ENCODE measurements at places on chromosomes 12 and 14.

DNA sequence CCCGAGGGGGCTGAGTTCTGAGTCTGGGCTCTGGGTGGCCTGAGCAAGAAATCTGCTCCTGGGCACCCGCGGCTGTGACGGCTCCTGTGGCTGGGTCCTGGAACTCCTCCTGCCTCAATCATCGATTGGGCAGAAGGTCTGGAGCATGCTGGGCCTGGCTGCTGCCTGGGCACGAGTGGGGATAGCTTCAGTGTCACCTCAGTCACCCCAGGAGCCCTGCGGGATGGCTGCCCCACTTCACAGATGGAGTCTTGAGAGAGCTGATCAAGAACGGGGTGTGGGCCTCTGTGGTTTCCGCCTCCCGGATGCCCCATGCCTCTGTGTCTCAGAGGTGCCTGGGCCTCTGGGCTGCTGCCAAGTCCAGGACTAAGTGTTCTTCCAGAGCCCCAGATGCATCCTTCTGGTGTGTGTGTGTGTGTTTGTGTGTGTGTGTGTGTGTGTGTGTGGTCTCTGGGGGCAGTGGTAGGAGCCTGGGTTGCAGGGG is 185.6 kb upstream of the C14orf180 start:
- DNase-seq = no peak

- DNase-seq = no peak
These were observed 1.4 kb downstream of the C12orf56 start for GRCh38 chr12:64389154-64389553.

GRCh38 chr12:19387161-19387560 is 52.1 kb upstream of the AEBP2 start:
- DNase-seq = no peak

- no peak for DNase-seq
These were observed 49.0 kb upstream of the PTGR2 start for GRCh38 chr14:73802431-73803188.

DNA sequence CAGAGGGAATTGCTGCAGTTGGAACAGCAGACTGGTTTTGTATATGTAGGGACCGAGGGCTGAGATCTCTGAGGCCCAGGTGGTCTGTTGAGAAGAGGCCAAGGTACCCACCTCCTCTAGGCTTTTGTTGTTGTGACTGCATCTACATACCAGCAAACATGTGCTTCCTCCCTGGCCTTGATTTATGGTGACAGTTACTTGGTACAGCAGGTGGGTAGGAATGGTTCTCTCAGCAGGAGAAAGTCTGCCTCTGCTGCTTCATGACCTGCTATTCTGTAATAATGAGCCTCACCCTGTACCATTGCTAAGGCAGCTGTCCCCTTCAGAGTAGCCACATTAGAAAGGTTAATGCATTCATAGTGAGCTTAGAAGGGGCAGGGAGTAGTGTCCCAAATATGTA is 196.7 kb upstream of the PELI2 start:
- DNase-seq = no peak

DNA sequence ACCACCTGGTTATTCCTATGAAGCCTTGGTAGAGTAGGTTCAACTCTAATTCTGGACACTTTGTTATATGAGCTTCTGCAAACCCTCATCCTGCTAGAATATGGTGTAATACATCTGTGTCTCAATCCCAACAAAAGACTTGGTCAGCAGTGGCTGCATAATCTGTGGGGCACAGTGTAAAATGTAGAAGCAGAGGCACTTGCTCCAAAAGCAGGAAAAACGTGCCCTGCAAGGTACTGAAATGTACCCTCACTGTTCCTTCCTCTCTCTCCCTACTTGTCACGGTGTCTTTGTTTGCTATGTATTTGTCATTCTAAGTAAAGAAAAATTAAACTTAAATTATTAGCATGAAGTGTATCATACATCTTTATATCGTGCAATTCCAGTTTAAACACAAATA is 267.9 kb downstream of the BCL11B start:
- no peak for DNase-seq

DNA sequence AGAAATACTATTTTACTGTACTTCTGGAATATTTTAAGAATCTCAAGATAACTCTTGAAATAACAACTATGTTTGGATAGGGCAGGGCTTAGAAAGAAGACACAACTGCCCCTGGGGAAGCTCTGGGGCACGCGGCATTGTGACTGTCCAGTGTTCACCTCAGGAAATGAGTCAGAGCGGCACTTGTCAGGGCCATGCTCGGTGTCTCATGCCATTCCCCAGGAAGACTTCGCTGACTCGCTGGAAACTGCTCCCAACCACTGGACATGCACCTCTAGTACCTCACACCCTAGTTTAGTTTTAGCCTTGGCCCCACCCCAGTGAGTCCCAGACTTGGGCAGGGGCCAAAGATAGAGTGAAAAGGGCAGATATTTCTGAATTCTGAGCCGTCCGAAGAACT is 192.0 kb downstream of the TTC7B start:
- DNase-seq = no peak

DNA sequence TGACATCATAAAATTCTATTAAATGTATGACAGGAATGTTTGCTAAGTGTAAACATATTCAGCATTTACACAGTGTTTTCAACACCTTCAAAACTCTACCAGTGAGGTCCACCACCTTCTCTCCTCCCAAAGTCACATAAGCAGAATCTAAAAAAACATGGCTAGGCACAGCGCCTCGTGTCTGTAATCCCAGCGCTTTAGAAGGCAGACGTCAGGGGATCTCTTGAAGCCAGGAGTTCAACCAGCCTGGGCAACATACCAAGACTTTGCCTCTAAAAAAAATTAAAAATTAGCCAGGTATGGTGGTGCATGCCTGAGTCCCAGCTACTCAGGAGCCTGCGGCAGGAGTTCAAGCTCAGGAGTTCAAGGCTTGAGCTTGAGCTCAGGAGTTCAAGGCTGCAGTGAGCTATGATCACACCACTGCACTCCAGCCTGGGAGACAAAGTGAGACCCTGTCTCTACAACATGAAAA is 30.0 kb downstream of the NUMB start:
- no peak for DNase-seq

GRCh38 chr12:108816652-108817335 is 40.6 kb downstream of the SSH1 start:
- no peak for DNase-seq

DNA sequence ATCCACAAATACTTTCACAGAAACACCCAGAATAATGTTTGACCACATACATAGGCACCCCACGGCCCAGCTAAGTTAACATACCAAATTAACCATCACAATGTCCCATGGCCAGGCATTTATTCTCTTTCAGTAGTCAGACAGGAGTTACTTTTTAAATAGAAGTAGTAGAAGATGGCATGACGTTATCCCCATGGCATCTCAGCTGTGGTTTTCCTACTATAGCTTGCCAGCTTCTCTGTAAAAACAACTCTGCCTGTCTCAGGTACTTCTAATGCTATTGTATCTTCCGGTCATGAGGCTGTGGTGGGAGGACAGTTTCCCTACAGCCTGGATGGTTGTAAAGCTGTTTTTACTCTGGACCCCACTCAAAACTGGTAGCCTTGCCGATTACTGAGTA is 19.3 kb downstream of the CTSG start:
- no peak for DNase-seq

GRCh38 chr12:124445121-124445718 is 122.2 kb downstream of the NCOR2 start:
- no peak for DNase-seq

DNA sequence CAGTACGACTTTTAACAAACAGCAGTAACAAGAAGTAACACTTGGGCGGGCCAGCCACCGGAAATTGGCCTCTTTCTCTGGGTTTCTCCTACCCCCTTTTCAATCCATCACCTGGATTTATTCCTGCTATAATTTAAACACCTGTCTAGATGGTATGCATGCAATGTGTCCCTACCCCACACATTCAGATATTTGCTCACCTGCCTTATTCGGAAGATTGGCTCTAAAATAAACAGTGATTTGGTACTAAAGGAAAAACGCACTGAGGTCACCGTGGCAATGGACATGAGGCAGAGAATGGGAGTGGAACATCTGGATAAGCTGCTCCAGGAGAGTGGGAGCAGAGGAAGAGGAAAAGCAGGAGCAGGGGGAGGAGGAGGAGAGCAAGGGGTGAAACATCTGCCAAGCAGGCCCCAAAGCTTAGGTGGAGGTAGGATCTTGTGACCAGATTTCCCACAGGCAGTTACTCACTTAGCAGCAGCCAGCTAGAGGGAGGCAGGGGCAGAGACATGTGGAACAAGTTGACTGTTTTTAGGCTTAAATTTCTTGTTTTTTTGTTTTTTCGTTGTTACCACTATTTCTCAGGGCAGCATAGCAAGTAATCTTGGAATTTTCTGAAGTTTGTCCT is 150.9 kb downstream of the TTLL5 start:
- DNase-seq = no peak

GRCh38 chr12:42725809-42726208 is 136.3 kb upstream of the PRICKLE1 start:
- no peak for DNase-seq

- DNase-seq = no peak
These were observed 23.6 kb downstream of the NR1H4 start for GRCh38 chr12:100497105-100497795.

DNA sequence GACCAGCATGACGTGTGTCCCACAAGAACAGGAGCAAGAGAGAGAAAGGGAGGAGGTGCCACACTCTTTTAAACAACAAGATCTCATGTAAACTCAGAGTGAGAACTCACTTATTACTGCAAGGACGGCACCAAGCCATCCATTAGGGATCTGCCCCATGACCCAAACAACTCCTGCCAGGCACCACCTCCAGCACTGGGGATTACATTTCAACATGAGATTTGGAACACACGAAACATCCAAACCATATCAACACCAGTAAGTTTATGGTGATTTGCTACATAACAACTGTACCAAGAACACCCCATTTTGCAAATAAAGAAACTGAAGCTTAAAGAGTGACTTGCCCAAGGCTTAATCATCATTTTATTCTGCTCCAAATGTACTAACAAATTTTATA is 23.7 kb upstream of the OR6J1 start:
- DNase-seq = no peak

DNA sequence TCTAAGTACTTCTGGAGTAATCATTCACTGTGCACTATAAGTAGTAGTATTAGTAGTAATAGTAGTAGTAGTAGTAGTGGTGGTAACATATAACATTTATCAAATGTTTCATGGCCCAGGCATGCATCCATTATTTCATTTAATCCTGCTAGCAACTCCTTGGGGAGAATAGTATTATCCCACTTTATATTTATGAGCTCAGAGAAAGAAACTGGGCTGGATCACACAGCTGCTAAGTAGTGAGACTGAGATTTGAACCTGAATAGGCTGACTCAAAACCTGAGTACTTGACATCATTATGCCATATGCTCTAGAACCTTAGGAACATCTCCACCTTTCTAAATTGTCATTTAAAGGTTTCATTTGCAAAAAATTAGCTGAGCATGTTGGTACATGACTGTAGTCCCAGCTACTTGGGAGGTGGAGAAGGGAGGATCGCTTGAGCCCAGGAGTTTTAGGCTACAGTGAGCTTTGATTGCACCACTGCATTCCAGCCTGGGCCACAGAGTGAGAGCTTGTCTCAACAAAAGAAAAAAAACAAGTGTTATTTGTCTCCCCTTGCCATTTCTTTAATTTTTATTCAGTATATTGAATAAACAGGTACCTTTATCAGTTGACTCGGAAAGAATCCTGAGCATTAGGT is 11.4 kb upstream of the NID2 start:
- DNase-seq = no peak

DNA sequence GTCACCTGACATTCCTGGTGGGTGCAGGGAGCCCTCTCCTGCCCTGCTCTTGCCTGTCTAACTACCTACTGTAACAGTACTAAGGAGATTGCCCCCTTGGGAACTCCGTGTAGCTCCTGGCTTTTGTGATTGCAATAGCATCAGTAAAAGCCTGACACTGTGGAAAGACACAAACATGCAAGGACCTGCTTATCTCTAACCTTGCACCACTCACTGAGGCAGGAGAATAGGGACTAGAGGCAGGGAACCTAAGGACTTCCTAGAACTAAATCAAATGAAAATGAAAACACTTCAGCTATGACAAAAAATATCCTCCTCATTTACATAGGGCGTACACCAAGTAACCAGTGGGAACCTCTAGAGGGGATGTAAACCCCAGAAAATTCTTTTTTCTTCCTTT is 28.5 kb downstream of the TUBA1A start:
- DNase-seq = no peak

DNA sequence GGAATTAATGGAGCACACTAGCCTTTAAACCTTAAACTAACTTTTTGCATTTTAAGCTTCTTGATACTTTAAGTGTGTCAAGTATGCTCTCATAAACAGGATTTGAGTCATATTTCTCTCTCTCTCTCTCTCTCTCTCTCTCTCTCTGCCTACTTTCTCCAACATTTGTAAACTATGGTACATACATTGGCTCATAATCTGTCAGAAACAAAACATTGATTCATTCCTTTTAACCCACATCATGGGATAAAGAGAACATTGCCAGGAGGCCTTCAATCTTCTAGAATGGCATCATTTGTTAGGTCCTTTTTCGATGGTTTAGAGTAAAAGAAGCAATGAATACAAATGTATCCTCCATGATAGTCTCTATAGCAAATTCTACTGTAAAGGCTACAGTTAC is 81.6 kb upstream of the RERGL start:
- DNase-seq = no peak

DNA sequence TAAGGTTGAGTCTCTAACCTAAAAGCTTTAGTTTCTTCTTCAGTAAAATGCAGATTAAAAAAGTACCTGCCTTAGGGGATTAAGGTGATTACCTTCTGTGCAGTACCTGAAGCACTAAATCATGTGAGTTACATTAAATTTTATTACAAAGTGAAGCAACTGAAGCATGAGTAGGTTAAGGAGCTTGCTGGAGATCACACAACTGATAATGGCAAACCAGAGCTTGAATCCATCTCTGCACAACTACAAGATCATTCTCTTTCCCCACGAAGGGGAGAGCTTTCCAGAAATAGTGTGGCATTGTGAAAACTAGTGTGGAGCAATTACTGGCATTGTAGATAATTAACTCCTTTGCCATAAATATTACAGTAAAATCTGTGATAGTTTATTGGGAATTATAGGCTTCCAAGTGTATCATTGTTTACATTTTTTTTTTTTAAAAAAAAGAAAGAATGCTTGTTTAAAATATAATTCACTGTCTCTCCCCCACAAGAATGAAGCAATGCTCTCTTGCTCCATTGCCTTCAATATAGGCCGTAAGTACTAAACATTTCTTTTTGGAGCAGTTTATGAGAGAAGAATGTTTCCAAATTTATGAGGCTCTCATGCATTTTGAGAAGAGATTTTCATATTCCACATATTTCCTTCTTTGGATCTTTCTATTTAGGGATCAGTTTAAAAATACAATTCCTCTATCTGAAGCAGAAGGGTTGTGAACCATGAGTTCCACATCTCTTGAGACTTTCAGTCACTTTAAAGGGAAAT is 20.5 kb downstream of the SLC38A2 start:
- DNase-seq = no peak

GRCh38 chr12:86601550-86602308 is 345.5 kb upstream of the MGAT4C start:
- no peak for DNase-seq

DNA sequence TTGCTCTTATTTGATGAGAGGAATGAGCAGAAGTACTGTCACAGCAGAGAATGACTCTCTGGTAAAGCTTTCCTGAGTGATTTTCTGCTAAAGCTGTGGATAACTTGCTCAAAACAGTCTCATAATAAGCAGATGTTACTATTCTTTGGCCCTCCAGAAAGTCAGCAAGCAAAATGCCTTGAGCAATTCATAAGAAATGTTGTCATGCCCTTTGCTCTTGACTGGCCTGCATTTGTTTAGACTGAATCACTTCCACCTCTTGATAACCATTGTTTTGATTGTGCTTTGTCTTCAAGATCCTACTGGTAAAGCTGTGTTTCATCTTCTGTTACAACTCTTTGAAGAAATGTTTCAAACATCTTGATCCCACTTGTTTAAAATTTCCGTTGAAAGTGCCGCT is 457.9 kb upstream of the FOXG1 start:
- DNase-seq = peak; percentile 41

GRCh38 chr12:5864301-5864700 is 80.8 kb downstream of the ANO2 start:
- peak; percentile 27 for DNase-seq
